Dorsolateral prefrontal cortex (tissue), 122 donors: ENCODE measurements at places on chromosomes 5 and 9. TPM values are rescaled to one million over a fixed set of nuclear protein-coding genes. Genes with fewer than 3 reads are reported as not detected.

- peak; percentile 74 for DNase-seq
These were observed at the start of gene NOTCH1 for GRCh38 chr9:136545965-136546696. TSS of gene NOTCH1 (minus strand) at chr9:136546048. CDS start at chr9:136545786, 262 bp downstream.

DNA sequence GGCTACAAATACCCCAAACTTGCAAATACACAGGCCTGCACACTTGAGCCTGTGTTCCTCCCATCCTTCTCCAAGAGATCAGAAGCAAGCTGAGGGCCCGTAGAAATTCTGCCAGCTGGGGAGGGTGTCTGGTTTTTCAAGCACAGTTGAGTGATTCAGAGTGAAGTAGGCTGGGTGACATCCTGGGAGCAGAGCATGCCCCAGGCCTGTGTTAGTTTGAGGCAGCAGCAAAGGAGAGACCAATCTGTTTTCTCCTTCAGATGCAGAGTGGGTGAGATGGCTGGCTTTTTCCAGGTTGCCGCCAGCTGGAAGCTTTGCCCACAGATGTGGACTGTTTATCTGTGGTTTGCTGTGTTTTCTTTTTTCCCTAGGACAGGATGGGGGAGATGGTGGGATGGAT lies 63.1 kb downstream of the RCL1 start:
- peak; percentile 45 for DNase-seq

Gene IL33
- 4.7 TPM for total RNA-seq

DNA sequence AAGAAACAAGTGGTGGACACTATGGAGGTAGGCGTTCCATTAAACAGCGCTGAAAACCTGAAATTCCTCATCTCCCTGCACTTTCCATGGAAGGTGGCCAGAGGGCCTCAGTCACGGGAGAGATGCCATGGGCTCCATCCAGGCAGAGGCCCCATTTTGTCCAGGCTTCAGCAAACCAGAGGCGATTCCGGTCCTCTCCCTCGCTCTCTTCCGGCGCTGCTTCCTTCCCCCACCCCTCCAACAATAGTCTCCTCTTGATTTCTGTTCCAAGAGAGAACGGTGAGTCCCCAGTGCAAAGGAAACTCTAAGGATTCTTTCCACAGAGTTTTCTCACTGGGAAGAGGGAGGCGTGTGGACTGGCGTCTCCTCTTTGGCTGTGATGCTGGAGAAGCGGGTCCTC lies 7.5 kb downstream of the ZNF366 start:
- DNase-seq = no peak

DNA sequence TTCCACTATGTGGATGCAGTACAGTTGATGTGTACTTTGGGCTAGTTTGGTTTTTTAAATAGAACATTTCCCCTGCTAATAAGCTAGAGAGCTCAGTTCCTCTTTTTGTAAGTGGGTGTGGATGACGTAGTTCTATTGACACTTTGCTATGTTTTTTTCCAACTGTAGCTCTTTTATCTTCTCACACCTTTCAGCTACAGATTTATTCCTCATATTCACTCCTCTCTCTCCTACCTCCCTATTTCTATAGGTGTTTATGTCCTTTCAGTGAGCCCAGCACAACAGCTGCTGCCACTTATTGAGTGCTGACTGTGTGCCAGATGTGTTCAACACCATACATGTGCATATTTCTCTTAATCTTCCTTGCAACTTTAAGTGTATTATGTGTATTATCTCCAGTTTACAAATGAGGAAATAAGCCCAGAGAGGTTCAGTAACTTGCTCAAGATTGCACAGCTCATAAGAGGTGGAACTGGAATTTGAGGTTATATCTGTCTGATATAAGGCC lies 215.7 kb downstream of the SEMA6A start:
- no peak for DNase-seq
